CD4-positive, CD25-positive, alpha-beta regulatory T cell (primary cell): ENCODE measurements at places on chromosomes 13 and 19. TPM values are rescaled to one million over a fixed set of nuclear protein-coding genes. Genes with fewer than 3 reads are reported as not detected.

GJB2 gene
- not detected for polyA plus RNA-seq

ANGPTL8 gene
- not detected for polyA plus RNA-seq

KLK2 gene
- not detected for polyA plus RNA-seq

SOX1 gene
- not detected for polyA plus RNA-seq

GRCh38 chr13:33340631-33341030 is 55.1 kb upstream of the STARD13 start:
- H3K27me3 ChIP-seq: peaks cover 5% of the 10 kb centered on the region
- DNase-seq: no peak
- H3K4me1 ChIP-seq: no peaks in the 10 kb centered on the region
- no peak overlapping the region for H3K27ac ChIP-seq

- H3K27ac ChIP-seq: no peak overlapping the region
- H3K4me1 ChIP-seq: peaks cover 38% of the 10 kb centered on the region
- peaks cover 33% of the 10 kb centered on the region for H3K36me3 ChIP-seq
- no peak overlapping the region for H3K4me3 ChIP-seq
- no peak for DNase-seq
Measured at GRCh38 chr19:49681830-49682229, 4.8 kb downstream of the PRMT1 start.

GRCh38 chr13:32883474-32883873 is 132.7 kb upstream of the KL start:
- no peak overlapping the region for H3K27ac ChIP-seq
- no peaks in the 10 kb centered on the region for H3K36me3 ChIP-seq
- H3K27me3 ChIP-seq: peaks cover 6% of the 10 kb centered on the region
- H3K4me3 ChIP-seq: no peak overlapping the region

GRCh38 chr13:63421123-63421522 is 2005.5 kb upstream of the PCDH20 start:
- no peak overlapping the region for H3K4me3 ChIP-seq
- no peak overlapping the region for H3K27ac ChIP-seq
- no peaks in the 10 kb centered on the region for H3K36me3 ChIP-seq
- no peaks in the 10 kb centered on the region for H3K27me3 ChIP-seq

GRCh38 chr19:1475751-1476437 is 3.1 kb downstream of the C19orf25 start:
- H3K4me1 ChIP-seq: peaks cover 30% of the 10 kb centered on the region
- H3K27ac ChIP-seq: no peak overlapping the region
- H3K4me3 ChIP-seq: no peak overlapping the region
- no peak for DNase-seq
- peaks cover 5% of the 10 kb centered on the region for H3K36me3 ChIP-seq
- no peaks in the 10 kb centered on the region for H3K27me3 ChIP-seq

- H3K36me3 ChIP-seq: no peaks in the 10 kb centered on the region
- no peak overlapping the region for H3K27ac ChIP-seq
- DNase-seq: no peak
- no peak overlapping the region for H3K4me3 ChIP-seq
Measured at GRCh38 chr19:3474010-3474409, 6.3 kb downstream of the SMIM24 start.

GRCh38 chr19:16509141-16510061 is 13.2 kb downstream of the C19orf44 start:
- no peak for DNase-seq
- no peaks in the 10 kb centered on the region for H3K4me1 ChIP-seq
- peaks cover 3% of the 10 kb centered on the region for H3K36me3 ChIP-seq

DNA sequence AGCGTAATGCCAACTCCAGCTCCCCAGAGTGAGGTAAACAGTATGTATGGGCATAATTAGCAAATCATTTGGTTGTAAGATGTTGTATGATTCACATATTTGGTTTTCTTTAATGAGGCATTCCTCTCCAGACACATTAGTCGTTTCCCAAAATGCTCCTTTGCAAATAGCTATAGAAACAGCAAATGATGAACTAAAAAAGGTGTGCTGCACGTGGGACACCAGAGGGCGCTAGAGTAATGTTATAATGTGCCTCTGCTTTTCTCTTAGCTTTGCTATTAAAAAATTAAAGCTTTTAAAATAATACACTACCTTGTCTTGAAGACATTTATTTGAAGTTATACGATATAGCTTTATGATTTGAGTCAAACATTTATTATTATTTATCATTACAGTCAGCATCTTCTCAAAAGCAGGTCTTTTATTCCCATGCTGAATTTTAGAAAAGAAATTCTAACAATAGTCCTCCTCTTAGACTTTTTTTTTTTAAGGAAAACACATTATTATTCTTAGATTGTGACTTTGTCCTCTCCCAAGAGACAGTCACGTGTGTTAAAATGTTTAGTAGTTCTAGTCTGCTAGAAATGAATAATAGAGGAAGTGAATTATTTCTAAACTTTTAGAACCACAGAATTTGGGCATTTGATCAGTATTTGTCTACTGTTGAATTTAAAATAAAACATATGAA is 121.6 kb upstream of the FRY start:
- peak; percentile 15 for DNase-seq
- H3K36me3 ChIP-seq: no peaks in the 10 kb centered on the region
- no peak overlapping the region for H3K4me3 ChIP-seq
- no peak overlapping the region for H3K27ac ChIP-seq
- peaks cover 5% of the 10 kb centered on the region for H3K27me3 ChIP-seq
